ENCODE measurements at places on chromosomes 6 and 20.

GRCh38 chr20:47429409-47429808 lies 72.3 kb upstream of the NCOA3 start:
- no peak for DNase-seq

- DNase-seq, result no peak
These were observed 41.8 kb downstream of the SLC22A23 start for GRCh38 chr6:3415082-3415453.

DNA sequence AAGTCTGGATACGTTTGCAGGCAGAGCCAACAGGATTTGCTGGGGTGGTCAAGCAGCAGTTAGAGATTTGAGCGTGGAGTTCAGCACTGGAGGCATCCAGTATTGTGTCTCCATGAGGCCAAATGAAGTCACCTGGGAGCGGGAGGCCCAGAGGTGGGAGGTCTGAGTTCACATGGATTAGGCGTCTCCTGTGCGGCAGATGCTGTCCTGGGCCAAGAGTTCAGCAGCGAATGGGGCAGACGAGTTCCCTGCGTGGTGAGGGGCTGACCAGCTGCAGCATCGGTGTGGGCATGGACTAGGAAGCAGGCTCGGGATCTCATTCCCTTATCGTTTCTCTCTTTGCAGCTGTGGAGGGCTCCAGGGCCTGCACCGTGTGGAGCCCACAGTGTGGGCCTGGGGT lies 66.2 kb downstream of the BCAS4 start:
- no peak for DNase-seq

DNA sequence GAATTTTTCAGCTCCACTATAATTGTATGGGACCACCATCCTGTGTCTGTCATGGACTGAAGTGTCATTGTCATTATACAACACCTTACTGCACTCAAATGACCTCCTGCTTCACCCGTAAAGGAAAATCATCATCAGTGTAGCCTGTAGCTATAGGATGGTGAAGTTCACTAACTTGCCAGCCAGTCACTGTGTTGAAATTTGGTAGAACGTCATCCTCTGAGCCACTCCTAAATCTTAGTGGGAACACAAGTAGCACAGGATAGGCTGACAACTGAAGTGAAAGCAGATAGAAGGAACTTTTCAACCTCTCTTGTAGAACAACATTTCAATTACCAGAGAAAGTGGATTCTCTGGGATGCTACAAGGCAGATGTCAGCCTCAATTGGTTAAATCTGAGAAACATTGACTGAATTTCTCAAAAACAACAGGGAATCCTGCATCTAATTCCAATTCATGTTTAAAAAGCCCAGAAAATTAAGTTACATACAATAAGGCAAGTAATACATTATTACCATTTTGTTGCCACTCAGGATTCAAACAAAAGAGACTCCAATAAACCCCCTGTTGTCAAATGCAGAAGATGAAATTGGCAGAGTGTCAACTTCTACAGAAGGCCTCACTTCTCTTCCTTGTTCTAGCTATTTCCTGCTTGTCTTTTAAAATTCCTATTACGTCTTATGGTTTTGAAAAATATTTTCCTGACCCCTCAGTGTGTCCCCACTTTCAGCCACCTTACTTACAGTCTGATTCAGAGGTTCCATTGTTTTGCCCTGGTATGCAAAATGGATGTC lies 647.9 kb upstream of the AGPAT4 start:
- no peak for DNase-seq

- DNase-seq, result no peak
These were observed 9.6 kb downstream of the ERGIC3 start for GRCh38 chr20:35551503-35551902.

- no peak for DNase-seq
These were observed 76.2 kb downstream of the ALDH8A1 start for GRCh38 chr6:134873500-134874388.

DNA sequence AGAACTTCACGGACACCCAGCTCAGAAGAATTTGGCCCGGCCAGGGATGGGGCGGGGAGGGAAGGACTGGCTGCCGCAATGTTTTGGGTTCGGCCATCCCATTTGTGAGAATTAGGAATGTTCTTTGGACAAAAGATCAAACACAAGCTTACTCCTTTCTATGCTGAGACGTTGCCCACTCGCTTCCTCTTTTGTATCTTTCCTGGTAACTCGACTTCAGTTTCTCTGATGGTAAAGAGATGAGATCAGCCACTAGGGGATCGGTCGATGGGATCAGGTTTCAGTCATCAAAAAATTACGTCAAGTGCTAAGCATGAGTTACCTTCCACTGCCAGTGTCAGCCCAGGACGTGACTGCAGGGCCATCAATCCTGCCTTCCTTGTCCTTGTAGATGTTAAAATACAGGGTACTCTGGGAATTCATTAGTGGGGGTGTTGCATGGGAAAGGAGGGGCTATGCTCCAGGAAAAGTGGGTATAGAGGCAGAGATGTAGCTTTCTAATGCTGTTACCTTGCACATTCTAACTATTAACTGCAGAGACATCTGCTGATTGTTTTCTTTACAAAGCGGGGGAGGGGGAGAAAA lies 190.2 kb downstream of the TSHZ2 start:
- DNase-seq, result no peak

DNA sequence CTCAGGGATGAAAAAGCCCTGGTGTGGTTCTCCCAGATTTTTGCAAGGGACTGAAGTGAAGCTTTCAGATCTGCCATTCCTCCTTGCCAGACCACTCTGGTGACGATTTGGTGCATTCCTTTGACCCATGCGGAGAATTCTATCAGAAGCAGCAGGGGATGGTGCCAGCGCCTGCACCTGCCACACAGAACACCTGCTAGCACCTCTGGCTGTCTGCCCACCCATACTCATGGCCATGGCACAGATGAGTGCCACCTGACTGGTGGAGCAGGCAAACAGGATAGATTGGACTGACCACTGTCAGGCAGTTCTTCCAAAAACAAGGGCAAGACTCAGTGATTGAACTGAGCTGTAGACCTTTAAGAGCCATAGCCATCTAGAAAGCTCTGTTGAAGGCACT lies 107.1 kb downstream of the CDYL start:
- DNase-seq, result no peak

GRCh38 chr6:20882014-20882413 lies 347.8 kb downstream of the CDKAL1 start:
- no peak for DNase-seq

GRCh38 chr6:2976571-2977085 lies 5.3 kb upstream of the SERPINB6 start:
- DNase-seq, result no peak

- DNase-seq, result no peak
These were observed 30.6 kb downstream of the TFEB start for GRCh38 chr6:41704656-41705310.

GRCh38 chr20:1943275-1944002 lies 48.2 kb downstream of the SIRPA start:
- no peak for DNase-seq

DNA sequence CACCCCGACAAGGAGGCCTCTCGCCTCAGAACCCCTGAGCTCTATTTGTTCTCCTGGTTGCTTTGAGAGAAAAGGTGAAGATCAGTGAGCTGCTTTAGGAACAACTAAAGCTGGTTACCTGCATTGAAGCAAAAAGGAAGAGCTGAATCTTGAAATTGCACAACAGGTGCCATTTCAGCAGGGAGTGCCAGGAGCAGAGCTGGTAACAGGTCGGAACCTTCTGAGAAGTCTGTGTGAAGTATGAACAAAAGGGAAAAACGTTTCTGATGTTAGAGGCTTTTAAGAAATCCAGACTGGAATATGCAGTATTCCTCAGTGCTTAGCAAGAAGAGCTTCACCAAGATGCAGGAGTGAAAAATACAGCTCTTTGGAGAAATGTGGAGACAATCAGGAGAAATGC lies 164.0 kb downstream of the TMEM242 start:
- no peak for DNase-seq

DNA sequence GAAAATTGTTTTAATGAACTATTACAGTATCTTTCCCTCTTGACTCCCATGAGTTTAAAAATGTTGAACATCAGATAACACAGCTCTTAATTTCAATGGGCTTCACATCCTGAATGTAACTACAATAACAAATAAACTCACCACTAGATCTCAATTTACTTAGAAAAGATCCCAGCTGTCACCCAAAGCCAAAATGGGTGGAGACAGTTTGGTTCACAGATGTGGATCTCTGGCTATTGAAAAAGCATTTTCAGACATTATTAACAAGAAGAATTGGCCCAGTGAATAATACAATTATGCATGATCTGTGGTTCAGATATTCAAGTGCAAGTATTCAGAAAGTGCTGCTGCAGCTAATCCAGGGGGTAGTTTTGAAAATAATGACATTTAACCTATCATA lies 184.7 kb upstream of the RALGAPA2 start:
- DNase-seq, result no peak

DNA sequence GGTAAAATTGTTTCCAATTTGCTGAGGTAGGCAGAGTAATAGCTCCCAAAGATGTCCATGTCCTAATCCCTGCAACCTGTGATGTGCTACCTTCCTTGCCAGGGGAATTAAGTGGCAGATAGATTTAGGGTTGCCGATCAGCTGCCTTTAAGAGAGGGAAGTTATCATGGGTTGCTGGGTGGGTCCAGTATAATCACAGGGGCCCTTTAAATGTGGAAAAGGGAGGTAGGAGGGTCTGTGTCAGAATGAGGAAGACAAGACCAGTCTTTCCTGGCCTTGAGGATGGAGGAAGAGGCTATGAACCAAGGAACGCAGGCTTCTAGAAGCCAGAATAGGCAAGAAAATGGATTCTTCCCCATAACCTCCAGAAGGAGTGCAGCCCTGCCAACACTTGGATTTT lies 50.7 kb downstream of the CTCFL start:
- DNase-seq, result no peak

DNA sequence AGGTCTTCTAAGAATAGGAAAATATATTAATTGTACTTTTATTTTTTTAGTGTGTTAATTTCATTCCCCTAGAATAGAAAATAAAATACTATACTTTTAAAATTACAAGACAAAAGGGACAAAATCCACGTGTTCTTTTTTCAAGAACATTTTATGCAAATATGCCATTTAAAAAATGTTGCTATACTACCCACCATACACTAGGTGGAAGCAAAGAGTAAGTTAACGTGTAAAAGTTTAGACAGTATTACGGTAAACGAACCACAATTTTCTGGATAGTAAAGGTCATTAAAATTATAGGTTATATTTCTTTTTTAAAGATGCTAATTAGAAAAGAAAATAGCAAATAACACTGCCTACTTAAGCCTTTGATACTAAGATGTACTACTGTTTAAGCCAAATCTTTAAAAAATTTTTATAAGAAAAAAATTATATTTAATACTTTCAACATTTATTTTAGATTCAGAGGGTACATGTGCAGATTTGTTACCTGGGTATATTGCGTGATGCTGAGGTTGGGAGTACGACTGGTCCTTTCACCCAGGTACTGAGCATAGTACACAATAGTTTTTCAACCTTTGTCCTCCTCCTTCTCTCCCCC lies 287.6 kb downstream of the PHF3 start:
- DNase-seq, result peak; percentile 55

GRCh38 chr6:81769824-81770223 lies 17.3 kb upstream of the TENT5A start:
- no peak for DNase-seq

GRCh38 chr20:17628101-17628841 lies 53.8 kb downstream of the RRBP1 start:
- no peak for DNase-seq

DNA sequence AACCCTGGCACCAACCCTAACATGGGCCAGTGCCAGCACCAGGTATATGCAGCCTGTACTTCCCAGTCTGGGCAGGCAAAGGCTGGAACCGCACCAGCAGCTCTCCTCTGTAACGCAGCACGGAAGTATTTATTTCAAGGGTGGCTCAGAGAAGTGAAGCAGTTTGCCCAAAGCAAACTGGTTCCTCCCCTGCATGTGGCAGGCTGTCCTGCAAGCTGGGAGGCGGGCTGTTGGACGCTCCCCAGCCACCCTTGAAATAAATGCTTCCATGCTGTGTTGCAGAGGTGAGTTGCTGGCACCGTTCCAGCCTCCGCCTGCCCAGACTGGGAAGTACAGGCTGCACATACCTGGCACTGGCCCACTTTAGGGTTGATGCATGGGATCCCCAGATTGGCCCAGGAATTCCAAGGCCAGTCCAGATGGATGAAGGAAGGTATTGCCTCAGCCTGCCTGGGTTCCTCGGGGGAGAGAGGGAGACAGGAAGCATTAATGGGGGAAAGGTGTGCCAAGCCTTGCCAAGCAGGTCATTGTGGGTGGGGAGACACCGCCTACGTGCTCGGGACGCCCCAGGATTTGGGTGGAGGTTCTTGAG lies 49.8 kb downstream of the PPARD start:
- DNase-seq, result no peak

DNA sequence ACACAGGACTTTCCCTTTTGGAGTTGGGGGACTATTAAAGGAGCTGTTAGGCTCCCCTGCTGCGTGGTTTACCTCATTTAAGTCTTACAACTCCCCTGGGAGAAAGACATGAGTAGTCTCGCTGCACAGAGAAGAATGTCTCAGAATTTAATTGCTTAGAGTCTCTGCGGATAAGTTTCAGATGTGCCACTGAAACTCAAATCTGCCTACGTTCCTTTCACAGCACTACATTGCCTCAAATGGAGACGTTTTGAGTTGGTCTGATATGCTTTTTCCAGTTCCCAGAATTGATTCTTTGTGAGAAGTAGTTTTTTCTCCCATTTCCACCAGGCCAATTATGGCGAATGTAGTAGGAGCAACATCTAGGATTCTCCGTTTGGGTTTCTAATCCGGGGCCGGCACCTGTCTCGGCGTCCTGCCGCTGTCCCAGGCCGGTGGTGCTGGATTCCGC lies 532 bp upstream of the SLC35F1 start:
- DNase-seq, result no peak

DNA sequence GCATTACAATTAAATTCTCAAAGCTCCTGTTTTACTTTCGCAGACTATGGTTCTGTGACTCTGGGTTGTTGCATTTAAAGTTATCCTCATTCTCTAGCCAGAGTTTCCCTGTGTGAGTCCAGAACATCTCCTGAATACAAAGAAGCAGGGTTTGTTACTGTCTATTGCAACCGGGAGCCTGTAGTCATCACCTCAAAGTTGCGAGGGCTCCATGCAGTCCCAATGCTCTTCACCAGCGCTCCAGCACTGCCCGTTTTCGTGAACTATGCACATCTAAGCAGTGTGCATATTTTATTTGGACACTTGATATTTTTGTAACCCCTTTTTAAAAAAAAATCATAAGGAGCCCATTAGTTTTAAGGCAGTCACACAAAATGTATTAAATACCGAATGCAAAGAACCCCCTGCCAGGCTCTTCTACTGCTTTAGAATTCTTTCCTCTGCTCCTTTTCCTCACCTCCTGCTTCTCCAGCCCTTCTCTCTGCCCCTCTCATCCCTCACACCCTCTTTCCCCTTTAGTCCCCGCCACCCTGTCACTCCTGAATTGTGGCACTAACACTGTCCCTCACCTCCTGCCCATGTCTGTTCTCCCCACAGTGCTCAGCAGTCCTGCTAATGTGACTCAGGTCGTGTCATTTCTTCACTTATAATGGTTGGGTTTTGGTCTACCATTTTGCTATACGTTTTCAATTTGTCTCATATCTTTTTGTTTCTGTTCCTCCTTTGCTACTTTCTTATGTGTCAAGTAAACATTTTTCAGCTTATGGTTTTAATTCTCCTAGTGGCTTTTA lies 1.1 kb upstream of the HLA-C start:
- DNase-seq, result no peak

DNA sequence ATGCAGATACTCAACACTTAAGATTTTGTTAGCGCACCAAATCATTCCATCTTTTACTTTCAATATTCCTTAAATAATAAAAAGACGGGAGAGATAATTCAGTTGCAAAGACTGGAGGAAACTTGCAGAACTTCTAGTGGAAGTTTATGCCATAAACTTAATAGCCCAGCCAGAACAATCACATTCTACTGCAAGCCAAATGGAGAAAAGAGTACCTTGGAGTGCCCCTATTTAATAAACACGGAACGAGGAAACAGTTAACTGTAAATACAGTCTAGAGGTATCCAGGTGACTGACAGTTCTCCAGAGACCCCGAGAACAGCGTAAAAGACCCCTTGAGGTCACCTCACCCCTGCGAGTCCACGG lies 635 bp downstream of the SLC35B3 start:
- DNase-seq, result no peak

Data from NCI-H446 (cell line).